Activated CD8-positive, alpha-beta T cell treated with anti-CD3 and anti-CD28 coated beads, Interleukin-2, amount 10 ng/mL, durations not matched to agents 7 days and 5 days (primary cell): ENCODE measurements at places on chromosomes 2 and 18.

DNA sequence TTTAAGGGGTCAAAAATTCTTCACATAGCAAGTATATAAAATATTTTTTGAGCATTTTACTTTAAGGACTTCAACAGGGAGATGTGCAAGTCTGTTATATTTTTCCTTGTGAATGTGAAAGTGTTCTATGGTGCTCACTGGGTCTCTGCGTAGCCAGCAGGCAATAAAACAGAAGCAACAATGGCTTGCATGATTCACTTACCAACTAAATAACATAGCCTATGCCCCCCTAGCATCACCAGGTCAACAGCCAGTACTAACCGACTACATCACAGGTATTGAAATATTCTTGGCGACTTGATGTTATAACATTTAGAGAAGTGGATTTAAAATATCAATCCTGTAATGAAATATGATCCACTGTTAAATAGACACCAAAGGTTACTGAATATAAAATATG is 398.9 kb downstream of the XIRP2 start:
- no peak for DNase-seq

DNA sequence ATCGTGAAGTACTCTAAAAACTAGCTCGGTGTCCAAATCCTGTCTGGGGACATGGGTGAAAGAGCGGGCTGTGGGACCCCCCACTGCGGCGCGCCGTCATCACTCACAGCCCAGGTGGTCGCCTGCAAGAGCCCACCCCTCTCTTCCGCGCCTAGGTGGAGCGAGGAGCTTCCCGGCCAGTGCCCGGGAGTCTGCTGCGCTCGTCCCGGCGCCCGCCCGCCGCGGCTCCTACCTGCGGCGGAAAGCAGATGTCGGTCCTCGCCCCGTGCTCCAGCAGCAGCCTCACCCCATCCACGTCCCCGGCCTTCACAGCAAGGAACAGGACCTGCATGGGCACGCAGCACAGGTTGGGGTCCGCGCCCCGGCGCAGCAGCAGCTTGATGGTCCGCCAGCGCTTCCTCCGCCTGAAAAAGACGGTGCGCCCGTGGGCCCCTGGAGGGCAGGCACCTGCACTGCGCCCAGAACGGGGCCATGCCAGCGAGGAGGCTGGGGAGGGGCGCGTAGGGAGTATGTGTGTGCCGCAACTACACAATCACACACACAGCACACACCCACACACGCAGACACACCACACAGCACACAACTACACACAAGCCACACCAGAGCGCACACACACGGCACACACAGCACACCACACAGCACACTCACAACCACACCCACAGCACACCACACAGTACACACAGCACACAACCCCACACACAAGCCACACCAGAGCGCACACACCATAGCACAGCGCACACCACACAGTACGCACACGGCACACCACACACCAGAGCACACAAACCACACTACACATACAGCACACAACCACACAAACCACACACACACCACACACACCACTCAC is 37.4 kb downstream of the ANKMY1 start:
- DNase-seq, result no peak

GRCh38 chr18:79056827-79057367 is 12.3 kb upstream of the ATP9B start:
- DNase-seq, result no peak

- no peak for DNase-seq
Observed at GRCh38 chr2:24110660-24111303, 12.4 kb downstream of the PFN4 start.

- DNase-seq, result no peak
Observed at GRCh38 chr18:76266236-76266991, 228.6 kb downstream of the ZNF516 start.

GRCh38 chr2:147214914-147215313 is 629.9 kb upstream of the ACVR2A start:
- no peak for DNase-seq

DNA sequence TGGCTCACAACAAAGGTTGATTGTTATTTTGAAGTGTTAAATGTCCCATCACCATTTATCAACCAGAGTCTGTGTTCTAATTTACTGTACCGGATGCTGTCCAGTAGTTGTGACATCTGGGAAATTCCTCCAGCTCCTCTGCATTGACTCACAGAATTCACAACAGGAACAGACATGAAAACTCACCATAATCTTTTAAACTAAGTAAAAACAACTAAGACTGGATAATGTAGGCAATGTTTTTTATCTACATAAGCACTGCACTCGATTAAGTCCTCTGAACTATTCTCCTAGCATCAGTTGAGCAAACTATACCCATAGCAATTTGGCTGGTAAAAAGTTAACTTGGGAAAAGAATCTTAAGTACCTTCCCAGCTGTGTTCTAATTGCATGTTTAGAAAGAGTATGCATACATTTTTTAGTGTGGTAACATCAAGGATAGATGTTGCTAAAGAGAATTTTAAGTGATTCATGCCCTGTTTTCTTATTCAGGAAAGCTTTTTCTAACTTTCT is 42.9 kb upstream of the MYO1B start:
- DNase-seq, result peak; percentile 14

DNA sequence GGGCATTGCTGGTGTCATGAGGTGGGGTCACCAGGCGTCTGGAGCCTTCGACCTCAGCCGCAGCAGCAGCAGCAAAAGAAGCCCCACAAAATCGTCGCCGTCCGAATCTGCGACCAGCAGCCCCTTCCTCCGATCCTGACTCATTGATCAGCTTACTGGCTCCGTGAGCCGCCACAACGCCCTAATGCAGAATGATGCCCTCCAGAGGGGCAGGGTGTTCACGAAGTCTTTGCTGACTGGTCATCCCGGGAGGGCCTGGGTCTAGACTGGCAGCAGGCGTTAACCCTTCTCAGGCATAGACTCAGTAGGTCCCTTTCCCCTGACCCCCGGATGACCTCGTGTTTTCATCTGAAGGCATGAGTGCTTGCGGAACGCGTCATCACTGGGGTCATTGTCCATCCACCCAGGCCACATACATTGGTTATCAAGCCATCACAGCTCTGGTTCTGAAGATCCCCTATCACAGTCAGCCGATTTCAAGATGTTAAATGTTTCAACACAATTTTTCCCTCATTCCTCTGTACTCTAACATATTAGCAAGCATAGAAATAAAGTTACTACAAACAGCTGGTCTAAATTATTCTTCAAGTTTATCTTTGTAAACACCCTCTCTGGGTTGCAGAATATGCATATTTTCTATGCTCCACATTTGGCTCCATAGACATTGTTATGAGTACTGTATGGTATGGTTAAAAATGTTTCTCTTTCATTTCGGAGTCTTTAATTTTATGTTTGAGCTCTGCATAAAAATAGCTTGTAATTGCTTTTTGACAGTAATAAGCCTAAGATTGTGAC is 83.3 kb upstream of the SALL3 start:
- DNase-seq, result no peak

- DNase-seq, result no peak
Observed at GRCh38 chr2:209690029-209690754, 81.4 kb upstream of the UNC80 start.

GRCh38 chr2:74191596-74192380 is 6.6 kb upstream of the MTHFD2 start:
- DNase-seq, result no peak

GRCh38 chr18:75213611-75214331 is 3.2 kb downstream of the TSHZ1 start:
- DNase-seq, result no peak
